ENCODE measurements at places on chromosomes 3 and 15. TPM values are rescaled to one million over a fixed set of nuclear protein-coding genes. Genes with fewer than 3 reads are reported as not detected.

The UPK1B gene
- 0.32 TPM for polyA plus RNA-seq

The RPSA gene
- polyA plus RNA-seq = 3,502 TPM

The LMAN1L gene
- polyA plus RNA-seq = not detected

The ACKR4 gene
- polyA plus RNA-seq = 0.20 TPM

The EPHB1 gene
- 0.11 TPM for polyA plus RNA-seq

The PTX3 gene
- 235 TPM for polyA plus RNA-seq

The SHISA5 gene
- 151 TPM for polyA plus RNA-seq

The GCSAM gene
- polyA plus RNA-seq = not detected

The IQCH gene
- polyA plus RNA-seq = 0.95 TPM

The AHSG gene
- polyA plus RNA-seq = not detected

The C3orf62 gene
- 2.3 TPM for polyA plus RNA-seq

The NEO1 gene
- polyA plus RNA-seq = 3.5 TPM

The PTH1R gene
- polyA plus RNA-seq = 0.05 TPM

The KLHL24 gene
- polyA plus RNA-seq = 33.6 TPM

The NRG4 gene
- not detected for polyA plus RNA-seq

The CCDC9B gene
- polyA plus RNA-seq = 5.5 TPM

The TTC23 gene
- 7.2 TPM for polyA plus RNA-seq

The EIF4E3 gene
- polyA plus RNA-seq = 2.5 TPM

The LYZL4 gene
- not detected for polyA plus RNA-seq

The POPDC2 gene
- 0.38 TPM for polyA plus RNA-seq

The AADAC gene
- polyA plus RNA-seq = not detected

The LMOD3 gene
- polyA plus RNA-seq = not detected

The GOLGA6L4 gene
- 2.3 TPM for polyA plus RNA-seq

The PPM1M gene
- 34.4 TPM for polyA plus RNA-seq

The GOLGA8J gene
- not detected for polyA plus RNA-seq

The PATL2 gene
- polyA plus RNA-seq = 0.50 TPM

The PP2D1 gene
- polyA plus RNA-seq = not detected

The RBP2 gene
- polyA plus RNA-seq = not detected

The CYP1A1 gene
- polyA plus RNA-seq = 0.04 TPM

The STXBP5L gene
- not detected for polyA plus RNA-seq

The PCSK6 gene
- polyA plus RNA-seq = not detected

The RAD51 gene
- 5.1 TPM for polyA plus RNA-seq

The CA12 gene
- polyA plus RNA-seq = 55.5 TPM

The ZNF385D gene
- polyA plus RNA-seq = 0.15 TPM

The BCHE gene
- polyA plus RNA-seq = 2.4 TPM

The CD200 gene
- 3.4 TPM for polyA plus RNA-seq

The ZPLD1 gene
- polyA plus RNA-seq = 0.02 TPM

The VIPR1 gene
- polyA plus RNA-seq = not detected

The REC114 gene
- not detected for polyA plus RNA-seq

The SSUH2 gene
- 0.12 TPM for polyA plus RNA-seq

The CX3CR1 gene
- polyA plus RNA-seq = not detected

The ADAMTS9 gene
- polyA plus RNA-seq = 1.1 TPM

The NAA50 gene
- 129 TPM for polyA plus RNA-seq

The MYL3 gene
- not detected for polyA plus RNA-seq

All from AG04450 (cell line).